Left ventricle myocardium inferior (tissue), 1 donor: ENCODE measurements at places on chromosomes 2 and 18. TPM values are rescaled to one million over a fixed set of nuclear protein-coding genes. Genes with fewer than 3 reads are reported as not detected.

GRCh38 chr18:56382541-56382940, 255.9 kb downstream of the TXNL1 start:
- DNase-seq: no peak

- no peak for DNase-seq
These were observed 367.4 kb upstream of the CDH20 start for GRCh38 chr18:60965856-60966255.

The SEMA4F gene
- 2.9 TPM for total RNA-seq

The TAF4B gene
- total RNA-seq: 1.1 TPM

The MROH2A gene
- total RNA-seq: not detected

- no peak for DNase-seq
These were observed 194.5 kb upstream of the STK17B start for GRCh38 chr2:196365923-196366322.

DNA sequence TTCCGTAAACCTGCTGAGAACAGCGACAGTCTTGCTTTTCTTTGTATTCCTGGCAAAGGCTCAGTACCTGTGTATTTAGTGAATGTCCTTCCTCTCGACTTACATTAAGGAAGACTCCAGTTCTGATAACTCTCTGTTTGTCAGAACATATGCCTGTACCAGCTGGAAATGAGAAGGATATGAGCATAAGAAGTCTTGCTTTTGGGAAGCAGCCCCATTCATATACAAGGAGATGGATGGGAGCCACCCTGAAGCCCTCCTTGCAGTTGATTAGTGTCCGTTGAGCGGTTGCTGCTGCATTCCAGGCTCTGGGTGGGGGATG, 59.8 kb downstream of the SH3BP4 start:
- DNase-seq: no peak

- DNase-seq: no peak
These were observed 489.9 kb downstream of the NYAP2 start for GRCh38 chr2:225889452-225889851.

- DNase-seq: no peak
These were observed 75.2 kb downstream of the SEPTIN10 start for GRCh38 chr2:109538546-109538945.

DNA sequence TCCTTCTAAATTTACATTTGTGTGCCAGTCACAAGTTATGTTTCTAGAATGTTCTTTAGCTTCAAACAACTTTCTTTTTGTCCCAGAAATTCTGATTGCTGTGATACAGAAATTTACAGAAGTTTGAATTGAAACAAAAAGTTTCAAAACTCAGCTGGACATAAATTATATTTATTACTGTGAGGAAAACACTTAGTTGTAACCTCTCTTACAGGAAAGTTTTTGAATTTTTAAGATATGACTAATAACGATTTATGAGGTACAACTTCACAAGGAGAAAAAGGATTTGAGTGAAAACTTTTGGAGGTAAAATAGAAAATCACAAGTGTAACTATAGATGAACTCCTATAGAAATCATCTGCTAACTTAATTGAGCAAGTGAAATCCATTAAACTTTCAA, 205.3 kb downstream of the TMEM247 start:
- no peak for DNase-seq

The KCNIP3 gene
- total RNA-seq: 4.6 TPM

GRCh38 chr2:62101886-62102285, 94.0 kb upstream of the B3GNT2 start:
- DNase-seq: no peak

DNA sequence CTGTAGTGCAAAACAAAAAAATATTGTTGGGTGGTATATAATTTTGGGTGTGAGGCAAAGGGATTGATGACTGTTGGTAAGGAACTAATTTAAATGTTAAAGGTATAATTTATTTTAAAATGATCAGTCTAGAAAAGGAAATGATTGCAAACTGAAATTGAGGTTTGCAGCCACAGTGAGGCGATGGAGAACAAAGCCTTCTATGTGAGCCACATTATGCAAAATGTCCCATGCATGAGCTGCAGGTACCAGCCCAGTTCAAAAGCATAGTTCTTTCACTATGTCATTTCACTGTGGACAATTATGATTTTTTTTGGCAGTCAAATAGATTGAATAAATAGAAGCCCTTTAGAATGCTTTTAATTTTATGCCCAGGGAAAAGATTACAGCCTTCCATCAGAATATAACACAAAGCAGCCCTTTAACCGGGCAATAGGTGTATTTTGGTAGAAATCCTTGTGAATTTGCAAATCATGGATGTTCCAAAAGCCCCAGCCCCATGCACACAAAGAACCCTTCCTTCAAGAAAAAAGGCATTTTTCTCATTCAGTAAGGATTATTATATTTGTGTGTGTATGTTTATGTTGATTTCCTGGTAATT, 1.7 kb downstream of the MAP2 start:
- DNase-seq: no peak

The HADHB gene
- total RNA-seq: 1,332 TPM

- peak; percentile 70 for DNase-seq
These were observed 11.5 kb downstream of the CFAP65 start for GRCh38 chr2:219029829-219030165.

- no peak for DNase-seq
These were observed 11.1 kb downstream of the CNDP2 start for GRCh38 chr18:74507097-74507881.

The BUB1 gene
- 0.66 TPM for total RNA-seq

- DNase-seq: no peak
These were observed 15.5 kb upstream of the CDC42EP3 start for GRCh38 chr2:37686792-37687526.

DNA sequence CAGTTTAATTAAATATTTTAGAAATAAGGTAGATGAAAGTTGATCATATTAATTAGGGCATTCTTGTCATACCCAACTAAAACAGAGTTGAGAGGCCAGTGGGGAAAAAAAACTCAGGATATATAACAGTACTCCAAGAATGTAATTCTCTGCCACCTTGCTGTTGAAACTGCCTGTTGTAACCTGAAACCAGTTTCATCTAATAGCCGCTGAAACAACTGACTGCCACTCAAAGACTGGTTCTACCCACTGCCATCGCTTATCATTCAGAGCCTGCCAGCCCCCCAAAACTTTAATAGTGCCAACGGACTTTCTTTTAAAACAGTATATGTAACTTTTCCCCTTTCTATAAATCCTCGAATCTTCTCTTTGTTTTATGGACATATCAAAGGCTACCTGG, 37.7 kb upstream of the FSIP2 start:
- DNase-seq: no peak

DNA sequence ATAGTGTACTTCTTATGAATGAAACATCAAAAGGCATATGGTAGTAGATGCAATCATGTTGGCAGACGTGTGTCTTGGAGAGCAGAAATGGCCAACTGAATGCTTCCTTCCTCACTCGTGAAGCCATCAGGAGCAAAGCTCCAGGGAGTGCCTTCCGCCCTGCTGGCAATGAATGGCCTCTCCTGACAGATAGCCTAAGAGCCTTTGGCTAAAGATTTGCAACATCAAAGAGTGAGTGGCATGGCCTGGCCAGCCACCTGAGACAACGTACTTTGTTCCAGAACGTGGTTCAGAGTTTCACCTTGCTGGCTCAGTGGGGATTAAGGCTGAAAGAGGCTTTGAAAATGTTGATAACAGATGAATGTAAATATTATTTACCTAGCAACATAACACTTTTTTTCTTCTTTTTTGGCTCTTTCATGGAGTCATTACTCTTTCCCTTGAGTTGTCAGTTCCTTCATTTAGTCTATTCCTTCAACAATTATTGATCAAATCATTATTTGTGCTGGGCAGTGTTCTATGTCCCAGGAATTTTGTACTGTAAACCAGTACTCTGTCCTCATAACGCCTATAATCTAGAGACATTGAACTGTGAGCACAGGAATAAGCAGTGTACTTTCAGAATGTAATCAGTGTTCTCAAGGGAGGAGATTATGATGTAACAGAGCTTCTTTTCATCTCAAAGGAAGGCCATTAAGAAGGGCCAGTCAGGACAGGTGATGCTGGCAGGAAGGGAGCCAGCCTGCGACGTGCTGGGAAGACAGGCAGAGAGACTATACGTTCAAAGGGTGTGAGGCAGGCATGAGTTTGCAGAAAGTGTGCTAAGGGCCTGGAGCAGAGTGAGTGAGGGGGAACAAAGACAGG, 59.4 kb upstream of the SH3RF3 start:
- no peak for DNase-seq

DNA sequence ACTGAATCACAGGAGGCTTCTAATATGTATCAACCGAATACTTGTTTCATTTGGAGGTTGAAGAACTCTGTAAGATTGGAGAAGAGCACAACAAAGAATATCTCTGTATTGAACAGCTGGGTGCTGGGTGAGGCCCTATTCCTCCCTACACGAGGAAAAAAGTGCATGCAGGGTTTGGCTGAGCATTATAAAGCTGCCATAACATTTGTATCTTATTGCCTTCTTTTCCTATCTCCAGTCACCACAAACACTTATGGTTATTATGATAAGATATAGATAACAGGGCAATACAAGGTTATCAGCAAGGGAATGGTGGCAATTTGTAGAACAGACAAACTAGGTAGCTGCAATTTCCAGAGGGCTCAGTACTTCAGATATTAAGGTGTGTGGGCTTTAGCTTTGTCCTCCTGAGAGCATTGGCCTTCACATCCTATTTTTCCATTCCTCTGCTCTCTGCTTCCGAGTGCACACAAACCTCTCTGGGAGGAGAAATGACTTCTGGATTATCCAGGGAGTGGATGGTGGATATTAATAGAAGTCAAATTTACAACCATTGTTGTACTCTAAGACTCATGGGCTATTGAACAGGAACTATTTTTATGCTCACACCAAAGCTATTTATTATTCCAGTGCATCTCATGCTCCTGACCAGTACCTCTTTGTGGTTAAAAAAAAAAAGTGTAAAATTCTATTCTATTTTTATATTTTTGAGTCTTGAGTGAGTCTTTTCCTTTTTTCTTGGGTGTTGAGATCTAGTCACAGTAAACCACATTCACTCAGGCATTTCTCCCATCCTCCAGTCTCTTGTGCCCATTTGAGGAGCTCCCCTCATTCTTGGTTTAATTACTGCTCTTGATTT, 248.4 kb downstream of the ETAA1 start:
- no peak for DNase-seq

DNA sequence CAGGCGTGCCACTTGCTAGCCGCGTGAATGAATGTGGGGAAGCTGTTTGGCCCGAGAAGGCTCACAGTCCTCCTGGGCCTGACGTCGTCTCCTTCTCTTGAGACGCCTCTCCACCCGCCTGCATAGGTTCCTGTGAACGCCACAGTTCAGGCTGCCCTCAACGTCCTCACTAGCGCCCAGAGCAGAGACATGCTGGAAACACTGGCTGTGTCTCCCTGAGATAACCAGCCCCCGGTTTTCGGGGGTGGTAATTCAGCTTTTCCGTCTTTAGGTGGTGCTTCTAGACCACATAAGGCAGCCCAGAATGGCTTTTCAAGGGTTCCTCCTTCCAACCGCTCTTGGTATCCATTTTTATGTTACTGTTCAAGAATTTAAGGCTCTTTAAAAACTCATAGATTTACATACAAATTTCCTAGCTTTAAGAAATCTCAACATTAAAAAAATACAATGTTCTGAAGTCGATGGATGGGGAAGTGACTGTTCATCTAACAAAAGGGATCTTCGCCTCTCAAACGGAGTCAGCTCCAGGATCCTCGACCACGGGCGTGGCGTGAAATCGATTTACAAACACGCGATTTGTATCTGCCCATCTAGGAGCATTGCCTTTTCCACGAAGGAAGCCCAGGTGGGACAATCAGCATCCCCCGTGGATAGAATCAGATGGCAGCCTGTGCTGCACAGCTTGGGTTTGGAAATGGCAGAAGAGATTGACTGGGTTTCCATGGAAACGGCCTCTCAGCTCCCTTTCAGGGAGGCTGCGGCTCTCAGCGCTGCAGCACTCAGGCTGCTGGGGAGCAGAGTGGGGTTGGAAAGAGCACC, 110.6 kb upstream of the PXDN start:
- DNase-seq: no peak

DNA sequence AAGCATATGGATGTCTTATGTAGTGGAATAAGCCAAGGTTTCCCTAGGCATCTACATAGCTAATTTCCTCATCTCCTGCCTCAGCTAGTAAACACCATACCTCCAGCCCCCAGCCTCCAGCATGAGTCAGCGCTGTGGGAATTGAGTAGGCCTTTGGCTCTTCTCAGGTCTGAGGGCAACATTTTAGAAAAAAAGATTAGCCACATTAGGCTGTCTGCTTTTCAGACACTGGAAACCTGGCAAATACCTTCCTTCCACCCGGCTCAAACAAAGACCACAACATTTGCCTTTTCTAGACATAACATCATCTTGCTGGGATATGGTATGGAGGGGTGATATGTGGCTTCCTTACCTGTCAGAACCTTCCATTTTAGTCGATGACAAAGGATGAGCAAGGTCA, 6.1 kb upstream of the CCDC195 start:
- DNase-seq: no peak

GRCh38 chr2:24761866-24762265, 31.3 kb downstream of the PTRHD1 start:
- no peak for DNase-seq
